ENCODE measurements at places on chromosomes 13 and 19.

- no peak for DNase-seq
Observed at GRCh38 chr13:30791354-30792001, 56.1 kb downstream of the ALOX5AP start.

GRCh38 chr19:3576696-3577443 lies 4.1 kb downstream of the HMG20B start:
- no peak for DNase-seq

DNA sequence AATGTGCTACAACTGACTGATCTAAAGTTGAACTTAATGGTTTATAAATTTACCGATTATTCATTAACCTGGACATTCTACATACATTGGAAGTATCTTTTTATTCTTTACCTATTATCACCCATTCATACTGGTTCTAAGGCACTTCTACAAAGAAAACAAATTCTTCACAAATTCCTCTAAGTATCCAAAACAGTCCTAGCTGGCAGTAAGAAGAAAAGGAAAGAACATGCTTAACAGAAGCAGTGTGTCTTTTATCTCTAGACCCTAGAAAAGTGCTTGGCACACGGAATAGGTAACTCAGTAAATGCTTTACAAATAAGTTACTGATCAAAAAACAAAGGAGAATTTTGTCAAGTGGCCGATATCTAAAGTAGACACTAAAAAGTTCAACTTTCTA lies 32.8 kb downstream of the TSC22D1 start:
- DNase-seq: no peak

- DNase-seq: no peak
Observed at GRCh38 chr13:100461309-100462030, 127.1 kb downstream of the GGACT start.

DNA sequence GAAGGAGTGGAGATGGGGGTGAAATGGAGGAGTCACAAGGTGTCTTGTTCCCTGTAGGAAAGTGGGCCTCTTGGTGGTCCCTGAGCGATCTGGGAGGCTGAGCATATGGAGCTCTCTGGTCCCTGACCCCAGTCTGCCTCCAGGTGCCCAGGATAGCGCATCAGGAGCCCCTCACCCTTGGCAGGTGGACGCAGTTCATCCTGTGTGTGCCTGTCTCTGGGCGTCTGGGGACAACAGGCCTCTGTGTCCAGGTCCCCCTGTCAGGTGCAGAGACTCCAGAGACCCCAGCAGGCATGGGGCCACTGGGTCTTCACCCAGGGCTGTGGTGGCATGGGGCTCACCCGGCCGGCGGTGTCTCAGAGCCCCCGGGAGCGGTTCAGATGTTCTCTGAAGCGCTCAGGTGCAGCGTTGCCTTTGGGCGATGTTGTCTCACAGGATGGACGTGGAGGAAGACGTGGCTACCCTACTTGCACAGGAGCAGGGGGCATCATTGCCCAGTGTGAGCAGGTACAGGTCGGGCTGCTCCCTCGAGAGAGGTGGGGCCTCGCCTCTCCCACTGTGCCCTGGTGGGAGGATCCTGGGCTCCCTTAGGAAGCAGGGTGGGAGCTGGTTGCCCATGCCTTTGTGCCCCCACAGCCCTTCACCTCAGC lies 58.1 kb upstream of the TPM4 start:
- DNase-seq: no peak

GRCh38 chr19:28169168-28169887 lies 1043.6 kb downstream of the UQCRFS1 start:
- DNase-seq: no peak

GRCh38 chr13:94435604-94436226 lies 43.8 kb downstream of the DCT start:
- no peak for DNase-seq

- DNase-seq: no peak
Observed at GRCh38 chr19:5492635-5493409, 37.6 kb downstream of the ZNRF4 start.

- DNase-seq: no peak
Observed at GRCh38 chr13:79401259-79402070, 4.6 kb downstream of the RBM26 start.

DNA sequence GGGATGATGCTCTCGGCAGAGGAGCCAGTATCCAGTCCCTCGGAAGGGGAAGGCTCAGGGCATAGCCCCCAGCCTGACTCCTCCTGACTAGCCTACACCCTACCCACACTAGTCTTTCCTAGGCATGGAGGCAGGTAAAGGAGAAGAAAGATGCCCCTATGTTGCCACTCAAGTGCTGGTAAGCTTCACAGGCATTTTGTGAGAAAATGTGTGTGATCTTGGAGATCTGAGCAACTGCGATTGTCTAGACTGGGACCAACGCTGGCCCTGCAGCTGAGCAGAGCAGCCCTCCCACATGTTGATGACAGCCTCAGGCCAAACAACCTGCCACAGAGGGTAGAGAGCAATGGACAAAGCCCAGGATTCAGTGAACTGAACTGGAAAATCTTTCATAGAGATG lies 11.7 kb upstream of the ATP12A start:
- no peak for DNase-seq
